ENCODE measurements at places on chromosomes 3 and 15.

- no peak for DNase-seq
- H3K27ac ChIP-seq: no peak overlapping the region
- no peaks in the 10 kb centered on the region for H3K36me3 ChIP-seq
- no peaks in the 10 kb centered on the region for H3K4me1 ChIP-seq
- H3K4me3 ChIP-seq: no peak overlapping the region
These were observed 64.3 kb downstream of the OXSM start for GRCh38 chr3:25854214-25854613.

GRCh38 chr3:38739396-38739689 lies 76.7 kb downstream of the SCN10A start:
- no peak overlapping the region for H3K27ac ChIP-seq
- no peak for DNase-seq

DNA sequence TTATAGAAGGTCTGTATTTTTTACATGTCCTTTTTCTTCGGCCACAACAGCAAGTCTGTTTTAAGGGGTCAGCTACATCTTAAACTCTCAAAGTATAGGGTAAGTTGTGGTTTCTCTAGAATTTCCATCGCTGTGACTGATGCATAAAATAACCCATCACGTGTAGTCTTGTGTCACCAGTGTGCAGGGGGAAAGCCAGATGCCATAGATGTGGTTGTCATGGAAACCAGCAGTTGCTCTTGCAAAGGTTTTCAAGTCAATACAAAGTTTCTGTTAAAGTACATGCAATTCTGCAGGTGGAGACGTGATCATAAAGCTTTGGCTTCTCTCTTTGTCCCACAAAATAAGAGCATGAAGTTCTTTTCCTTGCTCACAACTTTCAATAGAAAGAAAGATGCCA lies 210.3 kb upstream of the ONECUT1 start:
- H3K27ac ChIP-seq: no peak overlapping the region
- DNase-seq: no peak
- H3K27me3 ChIP-seq: peaks cover 4% of the 10 kb centered on the region
- no peaks in the 10 kb centered on the region for H3K36me3 ChIP-seq

DNA sequence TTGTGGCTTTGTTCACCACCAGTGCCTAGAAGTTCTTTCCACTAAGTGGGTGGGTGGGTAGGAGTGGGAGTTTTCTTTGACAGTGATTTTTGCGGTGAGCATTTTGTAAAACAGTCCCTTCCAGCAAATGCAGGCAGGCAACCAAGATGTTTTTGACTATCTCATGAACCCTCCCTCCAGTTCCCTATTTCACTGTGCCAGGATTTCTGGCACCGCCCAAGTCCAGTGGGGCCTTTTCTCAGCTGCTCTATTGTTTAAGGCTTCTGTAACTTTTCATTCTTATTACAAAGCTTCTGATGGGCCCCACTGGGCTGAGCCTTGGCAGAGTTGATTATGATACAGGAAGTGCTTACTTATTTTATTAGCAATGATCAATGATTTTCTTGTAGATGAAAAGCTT lies 236.0 kb downstream of the EDEM1 start:
- no peak overlapping the region for H3K4me3 ChIP-seq
- no peak overlapping the region for H3K27ac ChIP-seq
- peaks cover 13% of the 10 kb centered on the region for H3K4me1 ChIP-seq
- H3K36me3 ChIP-seq: no peaks in the 10 kb centered on the region
- DNase-seq: no peak
- peaks cover 5% of the 10 kb centered on the region for H3K27me3 ChIP-seq

- peaks cover 16% of the 10 kb centered on the region for H3K27me3 ChIP-seq
- H3K36me3 ChIP-seq: no peaks in the 10 kb centered on the region
- peaks cover 4% of the 10 kb centered on the region for H3K4me1 ChIP-seq
These were observed 29.3 kb downstream of the NGRN start for GRCh38 chr15:90294601-90295269.

- H3K36me3 ChIP-seq: no peaks in the 10 kb centered on the region
- H3K27ac ChIP-seq: no peak overlapping the region
- H3K27me3 ChIP-seq: no peaks in the 10 kb centered on the region
- H3K4me3 ChIP-seq: no peak overlapping the region
These were observed 31.6 kb upstream of the UBE2Q2 start for GRCh38 chr15:75811626-75812025.

DNA sequence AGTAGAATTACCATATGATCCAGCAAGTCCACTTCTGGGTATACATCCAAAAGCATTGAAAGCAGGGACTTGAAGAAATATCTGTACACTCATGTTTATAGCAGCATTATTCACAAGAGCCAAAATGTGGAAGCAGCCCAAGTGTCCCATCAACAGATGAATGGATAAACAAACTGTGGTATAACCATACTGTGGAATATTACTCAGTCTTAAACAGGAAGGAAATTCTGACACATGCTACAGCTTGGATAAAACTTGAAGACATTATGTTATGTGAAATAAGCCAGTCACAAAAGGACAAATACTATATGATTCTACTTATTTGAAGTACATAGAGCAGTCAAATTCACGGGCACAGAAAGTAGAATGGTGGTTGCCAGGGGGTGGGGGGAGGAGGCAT lies 91.2 kb downstream of the HMG20A start:
- H3K4me1 ChIP-seq: peaks cover 23% of the 10 kb centered on the region
- DNase-seq: no peak
- no peaks in the 10 kb centered on the region for H3K27me3 ChIP-seq
- no peak overlapping the region for H3K4me3 ChIP-seq

- no peaks in the 10 kb centered on the region for H3K4me1 ChIP-seq
- no peak for DNase-seq
- no peak overlapping the region for H3K27ac ChIP-seq
- H3K27me3 ChIP-seq: no peaks in the 10 kb centered on the region
These were observed 746.3 kb downstream of the ROBO2 start for GRCh38 chr3:77786216-77786615.

DNA sequence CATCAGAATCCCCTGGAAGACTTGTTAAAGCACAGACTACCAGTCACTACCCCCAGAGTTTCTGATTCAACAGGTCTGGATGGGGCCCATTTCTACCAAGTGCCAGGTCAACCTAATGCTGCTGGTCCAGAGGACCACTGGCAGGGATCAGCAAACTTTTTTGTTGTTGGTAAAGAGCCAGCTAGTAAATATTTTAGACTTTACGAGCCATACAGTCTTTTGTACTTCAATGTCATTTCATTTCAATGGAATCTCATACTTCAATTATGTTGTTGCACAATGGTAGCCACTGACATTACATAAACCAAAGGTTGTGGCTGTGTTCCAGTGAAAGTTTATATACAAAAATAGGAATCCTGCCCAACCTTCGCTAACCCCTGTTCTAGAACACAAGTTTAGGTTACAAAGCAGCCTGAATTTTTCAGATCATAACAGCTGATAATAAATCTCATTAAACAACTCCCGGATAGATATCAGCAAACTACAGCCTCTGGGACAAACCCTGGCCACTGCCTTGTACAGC lies 28.7 kb downstream of the ULK4 start:
- H3K4me3 ChIP-seq: no peak overlapping the region
- no peaks in the 10 kb centered on the region for H3K27me3 ChIP-seq
- peaks cover 42% of the 10 kb centered on the region for H3K36me3 ChIP-seq
- no peaks in the 10 kb centered on the region for H3K4me1 ChIP-seq
- no peak overlapping the region for H3K27ac ChIP-seq
- DNase-seq: no peak

GRCh38 chr15:101406526-101407195 lies 82.8 kb downstream of the PCSK6 start:
- no peak for DNase-seq
- H3K4me3 ChIP-seq: no peak overlapping the region
- peaks cover 2% of the 10 kb centered on the region for H3K4me1 ChIP-seq

GRCh38 chr3:13305623-13306022 lies 114.5 kb downstream of the NUP210 start:
- peaks cover 13% of the 10 kb centered on the region for H3K4me1 ChIP-seq
- H3K27ac ChIP-seq: no peak overlapping the region
- no peaks in the 10 kb centered on the region for H3K27me3 ChIP-seq
- H3K36me3 ChIP-seq: no peaks in the 10 kb centered on the region
- no peak for DNase-seq
- H3K4me3 ChIP-seq: no peak overlapping the region

DNA sequence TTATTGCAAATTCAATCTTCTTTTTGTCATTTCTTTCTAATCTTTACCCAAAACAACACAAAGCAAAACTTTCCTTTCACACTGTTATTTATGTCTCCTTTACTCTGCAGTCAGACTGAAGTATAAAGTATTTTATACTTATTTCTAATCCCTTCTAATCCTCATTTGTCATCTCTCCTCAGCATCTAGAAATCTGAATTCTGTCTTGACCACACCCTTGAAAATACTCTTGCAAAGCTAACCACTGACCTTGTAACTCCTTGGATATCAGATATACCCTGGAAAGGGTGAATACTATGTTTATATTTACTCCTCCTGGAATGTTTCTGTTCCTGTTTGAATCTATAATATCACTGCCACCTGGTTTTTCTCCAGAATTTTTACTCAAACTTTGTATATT lies 481.1 kb downstream of the ZNF385D start:
- no peak overlapping the region for H3K27ac ChIP-seq
- H3K4me3 ChIP-seq: no peak overlapping the region
- H3K36me3 ChIP-seq: no peaks in the 10 kb centered on the region
- H3K4me1 ChIP-seq: no peaks in the 10 kb centered on the region
- DNase-seq: no peak

DNA sequence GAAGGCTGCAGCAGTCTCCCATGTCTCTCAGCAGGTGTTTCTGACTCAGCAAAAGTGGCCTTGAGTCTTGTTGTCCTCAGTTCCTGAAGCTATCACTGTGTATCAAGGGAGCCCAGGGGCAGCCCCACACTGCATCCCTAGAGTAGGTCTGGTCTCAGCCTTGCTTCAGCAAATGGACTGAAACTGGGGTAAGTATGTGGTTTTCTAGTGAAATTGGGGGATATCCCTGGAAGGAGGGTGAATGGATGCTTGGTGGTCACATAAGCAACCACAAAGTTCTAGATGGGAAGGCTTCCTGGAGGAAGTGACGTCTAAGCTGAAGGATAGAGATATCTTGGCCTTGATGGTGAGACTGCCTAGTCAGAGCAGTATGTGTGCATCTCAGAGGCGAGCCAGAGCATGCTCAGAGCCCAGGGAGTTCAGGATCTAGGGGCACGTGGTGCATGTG lies 38.4 kb downstream of the TMEM158 start:
- no peaks in the 10 kb centered on the region for H3K4me1 ChIP-seq
- H3K4me3 ChIP-seq: no peak overlapping the region
- H3K36me3 ChIP-seq: no peaks in the 10 kb centered on the region
- peaks cover 6% of the 10 kb centered on the region for H3K27me3 ChIP-seq

- H3K27ac ChIP-seq: no peak overlapping the region
- H3K36me3 ChIP-seq: peaks cover 21% of the 10 kb centered on the region
- no peak overlapping the region for H3K4me3 ChIP-seq
These were observed 21.4 kb upstream of the CELF6 start for GRCh38 chr15:72341361-72341760.

DNA sequence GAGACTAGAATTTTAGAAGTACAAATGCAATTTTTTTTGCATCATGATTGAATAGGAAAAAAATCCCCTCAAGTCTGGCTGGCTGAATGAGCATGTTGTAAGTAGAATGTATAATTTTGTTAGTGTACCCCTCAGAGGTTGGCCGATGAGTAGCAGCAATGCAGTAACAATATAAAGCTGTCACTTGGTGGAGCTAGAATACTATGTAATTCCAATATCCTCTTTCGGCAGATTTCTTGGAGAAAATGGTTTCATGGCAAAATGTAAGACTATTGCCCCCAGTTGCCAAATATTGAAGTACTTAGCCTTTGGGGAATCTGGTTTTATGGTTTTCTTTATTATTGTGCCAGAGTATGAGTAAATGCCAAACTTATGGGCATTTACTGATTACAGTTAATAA lies 39.8 kb upstream of the SGO1 start:
- H3K4me3 ChIP-seq: no peak overlapping the region
- no peaks in the 10 kb centered on the region for H3K36me3 ChIP-seq
- no peaks in the 10 kb centered on the region for H3K4me1 ChIP-seq
- H3K27ac ChIP-seq: no peak overlapping the region

- peak; percentile 92 for DNase-seq
- peak within 1 kb of the TSS; percentile 99 for H3K27ac ChIP-seq
- peaks cover 12% of the 10 kb centered on the region for H3K4me1 ChIP-seq
- H3K4me3 ChIP-seq: peak within 1 kb of the TSS; percentile 97
These were observed at the start of gene RPL22L1 for GRCh38 chr3:170869645-170870593. Gene RPL22L1, minus strand, starts transcription at chr3:170870195. Its CDS starts 28 bp downstream, at chr3:170870167.

DNA sequence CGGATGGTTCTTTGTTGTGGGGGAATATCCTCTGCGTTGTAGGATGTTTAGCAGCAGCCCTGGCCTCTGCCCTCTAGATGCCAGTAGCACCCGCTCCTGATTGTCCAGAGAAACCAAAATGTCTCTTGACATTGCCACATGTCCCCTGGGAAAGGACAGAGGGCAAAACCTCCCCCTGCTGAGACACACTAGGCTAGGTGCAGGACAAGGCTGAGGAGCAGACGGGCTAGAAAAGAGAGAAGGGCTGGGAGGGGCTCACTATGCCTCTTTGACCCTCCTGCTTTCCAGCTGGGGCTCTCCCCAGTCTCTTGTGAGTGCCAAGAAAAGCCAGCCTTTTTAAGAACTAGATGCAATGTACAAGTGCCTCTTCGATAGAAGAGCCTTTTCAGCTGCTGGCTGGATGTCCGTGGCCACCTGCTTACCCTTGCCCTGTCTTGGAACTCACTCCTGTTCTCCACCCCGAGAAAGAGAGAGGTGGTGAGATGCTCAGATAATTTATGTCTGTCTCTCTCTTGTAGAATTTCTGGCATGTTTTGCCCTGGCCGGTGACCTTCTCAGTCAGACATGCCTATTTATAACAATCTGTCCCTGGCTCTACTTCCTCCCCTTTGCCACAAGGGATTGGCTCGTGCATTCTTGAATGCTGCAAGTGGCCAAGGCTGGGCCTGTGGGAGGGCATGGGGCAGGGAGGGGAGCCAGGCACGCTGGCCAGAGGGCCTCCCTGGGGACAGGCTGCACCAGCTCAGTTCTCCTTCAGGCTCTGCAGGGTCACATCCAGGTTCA lies 142.6 kb downstream of the RPLP1 start:
- H3K27me3 ChIP-seq: peaks cover 14% of the 10 kb centered on the region
- H3K36me3 ChIP-seq: no peaks in the 10 kb centered on the region
- H3K4me3 ChIP-seq: no peak overlapping the region
- no peak for DNase-seq
- no peak overlapping the region for H3K27ac ChIP-seq

GRCh38 chr3:171908731-171909130 lies 65.6 kb downstream of the TMEM212 start:
- H3K36me3 ChIP-seq: no peaks in the 10 kb centered on the region
- no peaks in the 10 kb centered on the region for H3K27me3 ChIP-seq
- no peaks in the 10 kb centered on the region for H3K4me1 ChIP-seq

DNA sequence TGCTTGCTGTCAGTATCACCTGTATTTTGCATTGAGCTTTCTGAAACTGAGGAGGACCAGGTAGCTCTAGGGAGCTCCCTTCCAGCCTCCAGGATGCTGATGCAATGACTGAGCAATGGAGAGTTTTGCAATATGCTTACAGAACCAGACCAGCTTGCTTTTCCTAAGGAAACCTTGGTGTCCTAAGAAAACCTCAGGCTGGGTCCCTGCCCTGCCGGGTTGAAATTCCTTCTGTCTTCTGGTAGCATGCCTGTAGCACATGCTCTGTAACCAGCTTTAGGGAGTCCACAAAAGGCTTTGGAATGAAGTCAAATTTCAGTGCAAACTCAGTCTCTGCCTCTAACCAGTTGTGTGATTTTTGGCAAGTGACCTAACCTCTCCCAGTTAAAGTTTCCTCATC lies 65.8 kb upstream of the GSK3B start:
- no peak overlapping the region for H3K27ac ChIP-seq
- no peaks in the 10 kb centered on the region for H3K4me1 ChIP-seq
- H3K27me3 ChIP-seq: peaks cover 13% of the 10 kb centered on the region
- H3K36me3 ChIP-seq: peaks cover 10% of the 10 kb centered on the region
